ENCODE measurements at places on chromosomes 13 and 19. TPM values are rescaled to one million over a fixed set of nuclear protein-coding genes. Genes with fewer than 3 reads are reported as not detected.

Gene PLIN4
- total RNA-seq, result 0.10 TPM

Gene CYP2F1
- total RNA-seq, result not detected

Gene MAG
- not detected for total RNA-seq

Gene KLK14
- total RNA-seq, result 0.26 TPM

Gene LGALS4
- total RNA-seq, result 0.17 TPM

Data from A549 treated with Hydrocortisone at 1 μM for 4 hours (cell line).